ENCODE measurements at places on chromosomes 6 and 20.

DNA sequence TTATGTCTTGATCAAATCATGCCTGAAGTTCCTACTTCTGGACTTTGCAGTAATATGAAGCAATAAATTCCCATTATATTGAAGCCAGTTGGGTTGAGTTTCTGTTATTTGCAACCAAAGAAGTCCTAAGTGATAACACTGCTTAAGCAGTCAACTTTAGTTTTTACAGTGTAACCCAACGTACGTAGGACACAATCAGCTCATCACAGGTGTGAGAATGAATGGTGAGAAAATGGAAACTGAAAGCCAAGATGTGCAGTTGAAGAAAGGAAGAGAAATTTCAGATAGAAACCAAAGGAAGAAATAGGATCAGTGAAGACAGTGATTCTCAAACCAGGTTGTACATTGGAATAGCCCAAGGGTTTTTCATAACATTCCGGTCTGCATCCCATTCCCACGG, 211.4 kb upstream of the ZFP64 start:
- DNase-seq, result no peak

DNA sequence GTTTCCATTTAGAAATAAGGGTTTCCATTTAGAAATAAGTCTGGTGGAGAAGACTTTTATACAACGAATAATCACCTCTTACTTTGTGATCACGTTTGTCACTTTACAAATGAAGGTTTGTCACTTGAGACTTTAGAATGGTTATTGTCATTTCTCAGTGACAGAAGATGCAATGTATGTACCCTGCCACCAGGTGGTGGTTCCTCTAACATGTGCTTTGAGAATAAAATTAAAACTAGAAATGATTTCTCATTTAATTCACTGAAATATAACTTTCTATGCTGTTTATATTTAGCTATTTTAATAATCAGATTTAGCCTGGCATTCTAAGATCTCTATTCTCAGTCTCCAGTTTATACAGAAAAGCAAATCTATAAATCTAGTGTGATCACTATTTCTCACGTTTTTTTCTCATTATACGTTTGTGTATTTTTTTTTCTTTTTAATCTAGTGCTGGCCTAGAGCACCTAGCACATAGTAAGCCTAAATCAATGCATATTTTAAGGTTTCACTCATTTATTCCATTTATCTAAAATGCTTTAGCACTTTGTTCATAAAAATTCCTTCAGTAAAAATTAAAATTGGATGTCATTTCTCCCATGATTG, 57.4 kb upstream of the TFAP2D start:
- DNase-seq, result no peak

DNA sequence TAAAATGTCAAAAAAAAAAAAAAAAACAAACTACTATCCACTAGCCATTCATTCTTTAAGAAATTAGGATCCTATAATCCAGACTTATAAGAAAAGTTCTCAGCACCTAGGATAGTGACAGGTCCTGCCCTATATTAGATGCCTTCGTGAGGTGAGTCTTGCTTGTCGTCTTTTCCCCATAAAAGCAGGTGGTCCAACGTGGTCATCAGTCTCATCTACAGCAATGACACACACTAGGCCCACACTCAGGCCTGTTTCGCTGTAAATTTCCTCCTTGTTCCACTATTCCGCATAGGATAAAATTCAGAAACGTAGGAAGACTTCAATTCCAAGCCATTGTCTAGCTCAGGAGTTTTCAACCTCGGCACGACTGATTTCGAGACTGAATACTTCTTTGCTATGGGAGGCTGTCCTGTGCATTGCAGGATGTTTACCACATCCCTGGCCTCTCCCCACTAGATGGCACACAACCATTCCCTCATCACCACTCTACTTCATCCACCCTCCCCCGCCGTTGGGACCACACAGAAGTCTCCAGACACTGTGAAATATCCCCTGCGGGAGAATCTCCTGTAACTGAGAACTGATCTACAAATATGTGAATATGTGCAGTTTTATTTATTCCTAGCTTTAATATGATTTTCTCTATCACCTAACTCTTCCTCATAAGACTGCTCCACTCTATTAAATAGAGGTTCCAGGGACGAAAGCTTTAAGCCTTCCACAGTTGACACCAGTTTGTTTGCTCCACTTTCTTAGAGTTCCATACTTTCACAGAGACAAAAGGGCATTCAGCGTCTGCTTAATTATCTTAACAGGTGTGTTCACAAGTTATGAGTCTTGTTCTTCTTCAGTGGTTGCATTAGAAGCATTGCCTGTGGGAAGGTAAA, 346.3 kb downstream of the BMP2 start:
- DNase-seq, result peak; percentile 36

DNA sequence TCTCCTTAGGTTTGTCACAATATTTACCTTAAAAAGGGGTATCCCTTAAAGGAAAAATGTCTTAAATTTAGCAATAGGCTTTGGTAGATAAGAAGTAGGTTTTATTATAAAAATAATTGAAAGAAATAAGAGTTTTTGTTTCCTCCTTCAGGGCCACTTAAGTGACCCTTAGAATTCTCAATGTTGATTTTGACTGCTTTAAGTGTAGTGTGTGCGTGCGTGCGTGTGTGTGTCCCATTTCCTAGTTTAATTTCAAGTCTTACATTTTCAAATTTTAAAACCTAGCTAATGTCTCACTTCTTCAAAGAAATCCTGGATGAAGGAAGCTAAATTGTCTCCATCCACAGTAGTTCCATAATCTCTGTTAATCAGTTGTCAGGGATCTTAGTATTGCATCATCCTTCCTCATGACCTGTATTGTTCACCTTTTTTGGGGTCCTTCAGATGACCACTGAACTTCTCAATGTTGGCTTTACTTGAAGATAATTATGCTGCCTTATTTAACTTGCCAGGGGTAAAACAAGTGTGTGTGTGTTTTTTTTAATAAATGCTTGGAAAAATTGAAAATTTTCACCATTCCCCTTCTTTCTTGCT, 50.7 kb upstream of the TFB1M start:
- DNase-seq, result no peak

DNA sequence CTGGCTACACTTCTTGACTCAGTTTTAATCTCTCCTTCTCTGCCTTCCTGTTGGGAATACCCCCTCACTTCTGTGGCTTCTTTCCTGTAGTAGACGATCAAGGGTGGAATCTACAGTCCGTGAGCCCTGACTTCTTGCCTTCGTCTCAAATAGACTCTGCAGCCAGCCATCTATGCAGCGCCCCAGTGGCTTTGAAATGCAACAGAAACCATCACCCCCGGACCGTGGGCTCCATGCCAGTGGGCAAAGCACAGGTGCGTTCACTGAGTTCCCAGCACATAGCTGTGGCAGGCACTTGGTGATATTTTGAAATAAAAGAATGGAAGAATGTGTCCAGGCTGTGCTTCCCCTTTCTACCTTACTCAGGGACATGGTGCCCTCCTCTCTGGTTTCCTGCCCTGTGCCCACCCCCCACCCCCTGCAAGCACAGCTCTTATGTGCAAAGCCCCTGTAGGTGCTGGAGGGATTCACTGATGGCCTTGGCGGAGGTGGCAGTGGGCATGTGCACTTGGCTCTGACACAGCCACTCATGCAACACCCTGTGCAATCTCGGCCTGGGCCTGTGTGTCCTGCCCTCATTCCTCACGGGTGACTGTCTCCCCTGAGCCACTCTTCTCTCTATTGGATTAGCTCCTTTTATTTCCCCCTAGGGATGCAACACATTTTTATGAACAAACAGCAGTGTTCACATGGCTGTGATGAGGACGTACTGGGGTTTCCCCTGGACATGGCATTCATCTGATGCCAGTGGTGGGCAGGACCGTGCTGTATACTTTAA, 5.5 kb upstream of the CDSN start:
- DNase-seq, result no peak

DNA sequence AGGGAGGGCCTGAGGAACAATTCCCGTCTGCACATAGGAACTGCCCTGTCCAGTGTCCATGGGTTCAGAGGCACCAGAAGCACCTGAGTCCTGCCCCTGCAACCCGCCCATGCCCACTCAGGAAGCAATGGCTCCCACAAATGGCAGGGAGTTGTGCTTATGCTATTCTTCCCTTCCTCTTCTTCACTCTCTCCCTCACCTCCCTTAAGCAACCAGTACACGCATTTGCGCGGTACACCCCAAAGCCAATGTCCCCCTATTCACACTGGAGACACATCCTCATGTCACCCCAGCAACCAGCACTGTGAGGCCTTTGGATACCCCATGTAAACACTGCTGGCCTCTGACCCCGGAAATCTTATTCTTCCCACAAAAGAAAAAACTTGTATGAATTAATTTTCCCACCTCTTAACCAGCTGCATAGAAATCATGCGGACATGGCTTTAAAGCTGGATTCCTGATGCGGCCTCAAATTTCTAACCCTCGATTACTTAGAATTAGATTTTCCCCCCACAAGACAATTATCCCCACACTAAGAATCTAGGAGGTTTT, 30.9 kb downstream of the FYN start:
- DNase-seq, result no peak

DNA sequence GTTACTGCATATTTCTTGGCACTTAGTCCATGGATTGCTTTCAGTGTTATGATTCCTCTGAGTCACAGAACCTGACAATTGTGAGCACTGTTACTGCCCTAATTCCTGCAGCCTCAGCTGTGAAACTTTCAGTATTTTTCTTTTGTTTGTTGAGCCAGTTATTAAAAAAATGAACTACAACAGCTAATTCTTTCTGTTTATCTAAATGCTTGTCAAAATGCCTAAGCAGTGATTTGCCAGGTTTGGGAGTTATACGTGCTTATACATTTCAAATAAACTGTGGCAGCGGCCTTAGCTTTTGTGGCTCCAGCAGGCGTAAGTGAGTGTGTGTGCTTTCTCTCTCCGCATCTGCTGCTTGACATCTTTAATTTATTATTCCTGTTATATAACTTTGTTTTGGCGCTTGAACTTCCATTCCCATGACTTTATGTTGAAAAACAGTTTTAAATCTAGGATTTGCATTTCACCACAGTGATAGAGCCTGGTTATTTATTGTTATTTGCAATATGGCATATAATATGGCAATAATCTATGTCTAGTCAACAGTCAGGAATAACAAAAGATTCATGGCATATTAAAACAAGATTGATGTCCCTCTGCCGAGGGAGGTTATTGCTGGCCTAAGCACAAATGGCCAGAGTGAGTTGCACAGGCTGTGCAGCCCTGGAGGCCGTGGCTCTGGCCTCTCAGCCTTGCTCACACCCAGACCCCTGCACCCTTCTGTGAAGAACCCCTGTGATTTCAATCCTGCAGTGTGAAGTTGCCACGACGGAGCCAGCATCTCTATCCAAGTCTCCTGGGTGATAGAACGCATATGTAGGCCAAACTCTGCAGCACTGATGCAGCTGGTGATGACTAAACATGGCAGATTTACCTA, 303.4 kb downstream of the THBS2 start:
- DNase-seq, result no peak

- DNase-seq, result no peak
These were observed 72.5 kb downstream of the TCP11 start for GRCh38 chr6:35068644-35069043.

DNA sequence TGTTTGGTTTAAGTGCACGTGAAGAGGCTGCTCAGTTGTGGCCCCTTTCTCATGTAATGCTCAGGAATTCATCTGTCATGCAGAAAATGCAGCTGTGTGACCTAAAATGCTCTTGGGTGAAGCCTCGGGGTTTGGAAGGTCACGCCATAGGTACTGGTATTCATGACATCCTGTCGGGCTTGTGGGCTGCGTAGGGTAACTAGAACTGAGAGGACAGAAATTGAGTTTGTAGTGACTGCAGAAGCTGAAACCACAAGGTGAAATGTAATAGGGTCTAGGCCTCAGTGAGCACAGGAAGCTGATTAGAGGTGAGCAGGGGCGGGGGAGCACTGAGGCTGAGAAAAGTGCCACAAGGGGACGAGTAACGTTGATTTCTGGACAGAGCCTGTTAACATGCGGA, 128.8 kb downstream of the SOBP start:
- DNase-seq, result no peak

GRCh38 chr6:79240509-79240908, 6.0 kb upstream of the HMGN3 start:
- DNase-seq, result no peak

- DNase-seq, result no peak
These were observed 67.6 kb upstream of the CNKSR3 start for GRCh38 chr6:154578004-154578559.

DNA sequence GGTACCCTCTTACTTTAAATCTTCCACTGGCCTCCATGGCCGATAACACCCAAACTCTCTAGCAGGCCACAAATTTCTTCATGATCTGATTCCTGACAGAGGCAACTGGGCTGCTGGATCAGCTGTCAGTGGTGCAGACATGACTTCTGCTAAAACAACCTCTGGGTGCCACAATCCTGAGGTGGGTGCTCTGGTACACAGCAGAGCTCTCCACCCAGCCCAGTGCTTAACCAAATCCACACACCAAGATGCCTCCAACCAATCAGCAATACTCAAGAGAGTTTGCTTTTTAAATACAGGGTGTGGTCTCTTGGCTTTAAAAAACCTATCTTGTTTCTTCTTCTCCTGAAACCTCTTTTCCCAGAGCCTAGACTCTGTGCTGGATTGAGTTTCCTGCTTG, 126.6 kb upstream of the SPACA1 start:
- no peak for DNase-seq

DNA sequence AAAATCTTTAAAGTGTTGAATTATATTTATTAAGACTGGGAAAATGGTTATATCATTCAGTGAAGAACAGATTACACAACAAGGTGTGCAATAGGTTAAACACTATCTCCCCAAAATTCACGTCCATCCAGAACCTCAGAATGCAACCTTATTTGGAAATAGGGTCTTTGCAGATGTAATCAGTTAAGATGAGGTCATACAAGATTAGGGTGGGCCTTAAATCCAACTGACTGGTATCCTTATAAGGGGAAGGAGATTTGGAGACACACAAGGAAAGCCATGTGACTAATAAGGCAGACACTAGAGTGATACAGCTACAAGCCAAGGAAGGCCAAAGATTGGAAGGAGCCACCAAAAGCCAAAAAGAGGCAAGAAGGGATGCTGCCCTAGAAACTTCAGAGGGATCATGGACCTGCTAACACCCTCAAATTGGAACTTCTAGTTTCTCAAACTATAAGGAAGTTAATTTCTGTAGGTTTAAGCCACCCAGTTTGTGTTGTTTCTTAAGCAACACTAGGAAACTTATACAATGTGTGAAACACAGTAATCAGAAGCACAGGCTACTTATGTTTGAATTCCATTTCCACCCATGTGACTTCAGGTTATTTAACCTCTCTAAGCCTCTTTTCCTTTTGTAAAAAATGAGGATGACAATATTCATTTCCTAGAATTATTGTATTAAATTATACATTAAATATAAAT, 16.9 kb downstream of the ILRUN start:
- DNase-seq, result no peak

GRCh38 chr6:125700581-125701353, 48.7 kb upstream of the HEY2 start:
- no peak for DNase-seq

- no peak for DNase-seq
These were observed 8.0 kb downstream of the TGM2 start for GRCh38 chr20:38156888-38157634.

- no peak for DNase-seq
These were observed 26.2 kb upstream of the FOXP4 start for GRCh38 chr6:41519745-41520699.

GRCh38 chr20:50194422-50194830, 3.8 kb downstream of the CEBPB start:
- no peak for DNase-seq
